Omental fat pad (tissue), 4 donors: ENCODE measurements at places on chromosomes 2 and 18. TPM values are rescaled to one million over a fixed set of nuclear protein-coding genes. Genes with fewer than 3 reads are reported as not detected.

Gene NEU2
- not detected for total RNA-seq

Gene DSG1
- total RNA-seq, result 0.19 TPM

- no peak for DNase-seq
Observed at GRCh38 chr2:172226244-172227061, 123.8 kb upstream of the DLX2 start.

Gene LHCGR
- total RNA-seq, result not detected

DNA sequence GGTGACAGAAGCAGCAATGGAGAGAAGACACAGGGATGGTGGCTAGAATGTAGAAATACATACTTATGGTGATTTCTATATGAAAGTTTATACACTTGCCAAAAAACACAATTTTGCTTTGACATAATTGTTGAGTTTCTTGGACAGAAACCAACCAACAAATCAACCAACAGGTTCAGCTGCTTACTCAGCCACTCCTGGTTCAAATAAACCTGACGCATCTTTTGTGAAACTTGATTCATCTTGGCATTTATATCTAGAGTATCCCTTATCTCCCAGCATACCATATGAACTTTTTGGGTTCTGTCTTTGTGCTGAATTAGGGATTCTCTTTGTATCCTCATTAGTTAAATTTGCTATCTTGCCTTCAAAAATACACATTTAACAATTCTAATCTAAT is 54.1 kb upstream of the ERBB4 start:
- DNase-seq, result no peak

Gene ACMSD
- not detected for total RNA-seq

DNA sequence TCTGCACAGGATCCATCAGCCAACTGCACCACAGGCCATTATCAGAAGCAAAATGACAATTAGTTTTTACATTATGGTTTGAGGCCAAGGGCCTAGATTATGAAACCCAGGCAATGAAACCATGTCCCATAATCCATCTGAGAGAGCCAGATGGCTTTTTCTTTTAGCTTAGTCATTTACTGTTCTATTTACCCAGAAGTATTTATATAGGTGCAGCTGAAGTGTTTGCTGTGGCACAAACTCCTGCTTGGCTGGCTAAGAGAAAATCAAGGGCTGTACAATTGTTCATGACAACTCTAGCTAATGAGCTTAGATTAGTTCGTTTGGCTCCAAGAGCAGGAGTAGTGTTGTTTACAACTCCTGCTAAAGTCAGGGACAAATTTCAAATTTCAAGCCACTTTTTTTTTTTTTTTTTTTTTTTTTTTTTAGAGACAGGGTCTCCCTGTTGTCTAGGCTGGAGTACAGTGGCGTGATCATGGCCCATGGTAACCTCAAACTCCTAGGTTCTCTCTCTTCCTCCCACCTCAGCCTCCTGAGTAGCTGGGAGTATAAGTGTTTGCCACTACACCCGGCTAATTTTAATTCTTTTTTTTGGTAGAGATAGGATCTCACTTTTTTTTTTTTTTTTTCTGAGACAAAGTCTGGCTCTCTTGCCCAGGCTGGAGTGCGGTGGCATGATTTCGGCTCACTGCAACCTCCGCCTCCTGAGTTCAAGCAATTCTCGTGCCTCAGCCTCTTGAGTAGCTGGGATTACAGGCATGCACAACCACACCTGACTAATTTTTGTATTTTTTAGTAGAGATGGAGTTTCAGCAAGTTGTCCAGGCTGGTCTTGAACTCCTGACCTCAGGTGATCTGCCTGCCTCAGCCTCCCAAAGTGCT is 18.4 kb upstream of the REV1 start:
- DNase-seq, result no peak

Gene SRD5A2
- total RNA-seq, result not detected

- DNase-seq, result no peak
Observed at GRCh38 chr2:223008162-223008561, 43.8 kb upstream of the KCNE4 start.

Gene GPR45
- not detected for total RNA-seq

Gene PARD3B
- total RNA-seq, result 27.8 TPM

DNA sequence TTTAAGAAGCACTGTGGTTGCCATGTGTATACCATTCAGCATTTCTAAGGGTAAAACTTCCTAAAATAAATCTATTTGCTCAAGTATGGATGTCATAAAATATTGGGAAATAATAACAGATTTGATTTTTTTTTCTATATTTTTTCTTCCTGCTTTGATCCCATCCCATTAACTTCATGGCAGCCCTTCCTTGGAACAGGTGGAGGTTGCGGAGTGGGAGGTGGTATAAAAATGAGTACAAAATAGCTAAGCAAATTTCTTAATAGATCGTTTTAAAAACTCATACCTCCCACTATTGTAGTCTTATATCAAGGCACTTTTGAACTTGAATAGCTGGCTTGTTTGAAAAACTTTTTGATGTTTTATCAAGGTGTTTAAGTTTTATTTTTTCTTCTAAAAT is 152.1 kb upstream of the KYNU start:
- DNase-seq, result no peak

- DNase-seq, result no peak
Observed at GRCh38 chr18:62690236-62690815, 25.0 kb upstream of the PHLPP1 start.

GRCh38 chr2:234075947-234076346 is 25.4 kb downstream of the SPP2 start:
- DNase-seq, result no peak

Gene SERPINB10
- total RNA-seq, result 1.7 TPM

GRCh38 chr2:155830817-155831579 is 501.5 kb downstream of the NR4A2 start:
- DNase-seq, result no peak

Gene FSHR
- not detected for total RNA-seq

GRCh38 chr2:151182899-151183809 is 78.5 kb downstream of the RBM43 start:
- no peak for DNase-seq

GRCh38 chr2:54466870-54467269 is 10.7 kb downstream of the SPTBN1 start:
- DNase-seq, result no peak

- no peak for DNase-seq
Observed at GRCh38 chr2:200693836-200694470, 108.1 kb downstream of the AOX1 start.

DNA sequence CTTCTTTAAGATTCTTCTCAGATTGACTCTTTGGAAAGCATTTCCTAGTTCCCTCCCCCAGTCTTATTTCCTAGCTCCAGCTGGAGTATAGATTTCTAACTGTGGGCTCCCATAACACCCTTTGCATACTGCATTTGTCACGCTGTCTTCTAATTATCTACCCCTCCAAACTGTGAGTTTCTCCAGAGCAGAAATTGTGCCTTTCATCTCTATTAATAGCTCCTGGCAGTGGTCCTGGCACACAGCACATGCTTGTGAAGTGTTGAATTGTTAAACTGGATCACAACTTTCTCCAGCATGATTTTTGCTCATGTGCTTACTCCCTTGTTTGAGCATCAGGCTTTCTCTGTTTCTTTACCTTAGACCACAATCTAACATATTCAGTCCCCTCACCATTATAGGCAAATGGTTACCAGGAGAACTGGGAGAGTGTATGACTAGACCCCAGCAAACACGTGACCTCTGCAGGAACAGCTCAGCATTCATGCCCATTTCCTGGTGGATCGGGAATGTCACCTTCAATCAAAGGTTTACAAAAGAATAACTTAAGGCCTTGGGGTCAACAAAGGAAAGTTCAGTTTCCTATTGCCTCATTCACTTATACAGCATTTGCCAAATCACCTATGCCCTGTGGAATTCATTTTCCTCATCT is 175.7 kb upstream of the TANK start:
- DNase-seq, result no peak

Gene R3HDM1
- total RNA-seq, result 17.5 TPM

Gene HNMT
- 91.3 TPM for total RNA-seq

DNA sequence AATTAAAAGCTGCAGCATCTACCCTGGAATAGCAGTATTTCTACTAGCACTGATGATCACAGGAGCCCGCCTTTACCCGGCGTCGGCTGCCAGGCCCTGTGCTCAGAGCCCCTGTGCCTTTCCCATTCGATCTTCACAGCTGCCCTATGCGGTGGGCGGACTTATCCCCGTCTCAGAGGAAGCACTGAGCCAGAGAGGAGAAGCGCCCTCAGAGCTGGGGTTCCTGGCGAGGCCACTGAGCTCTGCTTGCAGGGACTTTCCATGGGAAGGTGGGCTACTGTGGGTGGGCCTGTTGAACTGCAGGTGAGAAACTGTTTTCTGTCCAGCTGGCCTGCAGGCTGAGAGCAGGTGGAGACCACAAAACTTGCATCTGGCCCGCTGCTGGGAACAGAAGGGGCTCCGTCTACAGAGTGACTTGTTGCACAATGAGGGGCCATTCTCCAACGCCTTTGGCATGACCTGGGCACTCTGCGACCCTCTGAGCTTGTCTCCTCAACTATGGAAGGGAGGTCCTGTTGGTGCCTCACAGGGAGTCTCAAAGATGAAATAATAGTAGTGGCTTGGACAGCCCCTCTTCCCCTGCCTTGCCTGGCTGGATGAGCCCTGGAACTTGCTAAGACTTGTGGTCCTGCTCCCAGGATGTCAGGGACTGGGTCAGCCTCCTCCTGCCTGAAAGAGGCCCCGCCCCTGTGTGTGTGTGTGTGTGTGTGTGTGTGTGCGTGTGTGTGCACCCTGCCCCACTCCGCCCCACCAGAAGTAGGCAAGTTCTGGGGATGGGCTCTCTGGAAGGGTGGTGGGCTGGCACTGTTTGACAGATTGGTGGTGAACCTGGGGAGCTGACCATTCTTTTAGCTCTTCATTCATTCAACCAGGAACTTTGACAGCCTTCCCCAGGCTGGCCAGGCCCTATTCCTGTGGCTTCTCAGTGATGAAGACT is 32.7 kb downstream of the GLI2 start:
- DNase-seq, result no peak

DNA sequence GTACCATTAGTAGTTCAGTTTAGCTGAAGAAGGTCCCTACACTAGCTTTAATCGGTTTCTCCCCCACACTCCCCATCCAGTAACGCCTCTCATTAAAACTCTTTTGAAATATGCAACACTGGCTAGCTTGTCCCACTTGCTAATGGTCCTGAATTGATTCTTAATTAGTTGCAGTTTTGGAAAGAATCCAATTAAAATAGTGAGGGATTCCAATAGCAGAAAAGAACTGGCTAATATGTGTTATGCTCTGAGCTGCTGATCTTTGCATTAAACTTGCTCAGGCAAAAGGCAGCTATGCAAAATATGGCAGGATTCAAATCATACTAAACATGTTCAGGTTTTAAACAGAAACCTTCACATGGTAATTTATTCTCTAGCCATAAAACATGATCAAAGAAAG is 252.5 kb upstream of the HNRNPA3 start:
- no peak for DNase-seq

DNA sequence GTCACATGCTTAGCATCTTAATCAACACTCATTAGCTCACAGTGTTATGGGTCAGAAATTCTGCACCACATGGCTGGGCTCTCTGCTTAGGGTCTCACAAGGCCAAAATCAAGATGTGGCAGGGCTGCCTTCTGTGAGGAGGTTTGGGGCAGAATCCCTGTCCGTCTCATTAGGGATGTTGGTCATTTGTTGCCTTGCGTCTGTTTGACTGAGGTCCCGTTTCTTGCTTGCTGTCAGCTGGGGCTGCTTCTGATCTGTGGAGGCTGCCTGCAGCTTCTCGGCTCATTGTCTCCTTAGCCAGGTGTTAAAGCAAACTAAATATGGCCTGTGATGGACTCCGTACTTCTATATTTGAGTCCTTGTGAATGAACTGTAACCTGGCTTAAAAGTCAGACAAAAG is 146.5 kb downstream of the NDUFA10 start:
- no peak for DNase-seq

DNA sequence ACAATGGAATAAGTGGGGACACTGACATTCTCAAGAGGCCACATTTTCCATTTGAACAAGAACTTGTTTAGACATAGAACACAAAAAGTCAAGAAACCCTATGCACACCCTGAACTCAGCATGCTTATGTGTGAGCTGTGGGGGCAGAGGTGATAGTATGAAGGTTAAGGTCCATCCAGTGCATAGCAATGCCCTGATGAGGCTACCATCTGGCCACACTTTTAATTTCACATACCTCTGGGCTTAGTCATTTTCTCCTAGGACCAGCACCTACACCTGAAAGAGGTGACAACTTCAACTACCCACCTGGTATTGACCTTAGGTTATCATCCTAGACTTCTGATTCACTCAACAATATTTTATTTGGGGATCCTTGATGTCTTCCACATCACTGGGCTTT is 139.8 kb downstream of the PIK3C3 start:
- no peak for DNase-seq

Gene RTP5
- total RNA-seq, result not detected

Gene IL36A
- total RNA-seq, result not detected

DNA sequence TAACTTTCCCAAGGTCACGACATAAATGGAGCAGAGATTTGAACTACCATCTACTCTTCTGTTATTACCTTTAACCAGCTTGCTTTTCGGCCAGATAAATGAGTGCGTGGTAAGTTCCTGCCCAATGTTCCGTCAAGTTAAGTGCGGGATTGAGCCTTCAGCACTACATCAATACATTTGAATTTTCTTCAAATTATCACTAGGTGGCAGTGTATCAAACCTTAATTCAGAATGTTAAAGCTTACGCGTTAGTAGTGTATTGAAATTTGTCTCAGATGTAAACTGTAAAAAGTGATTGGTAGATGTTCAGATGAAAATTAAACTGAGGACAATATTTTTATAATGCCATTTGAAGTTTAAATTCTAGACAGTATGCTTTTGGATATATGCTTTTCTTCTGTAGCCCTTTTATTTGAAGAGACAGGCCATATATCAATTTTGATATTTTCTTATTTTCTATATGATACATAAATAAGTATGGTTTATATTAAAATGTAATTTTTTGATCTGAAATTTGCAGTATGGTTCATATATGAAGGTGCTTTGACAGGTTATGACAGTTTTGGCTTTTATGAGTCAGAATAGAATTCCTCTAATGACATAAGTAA is 681.3 kb downstream of the ADCYAP1 start:
- DNase-seq, result no peak

GRCh38 chr2:142989273-142990204 is 112.1 kb downstream of the KYNU start:
- no peak for DNase-seq

DNA sequence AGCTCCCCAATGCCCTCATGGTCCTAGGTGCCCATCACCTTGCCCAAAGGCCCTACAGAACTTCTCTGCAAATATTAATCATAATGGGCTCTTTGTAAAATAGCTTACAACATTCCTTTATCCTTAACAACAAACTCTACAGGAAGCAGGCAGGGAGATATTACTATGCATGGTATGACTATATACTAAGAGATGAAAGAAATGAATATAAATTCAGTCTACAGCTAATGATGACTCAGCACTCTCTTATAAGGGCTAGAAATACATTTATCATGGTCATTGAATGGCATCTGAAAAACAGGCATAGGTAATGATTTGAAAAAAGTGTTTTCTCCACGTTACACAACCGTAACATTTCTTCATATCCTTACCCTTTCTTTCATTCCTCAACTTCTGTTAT is 254.8 kb upstream of the DSEL start:
- DNase-seq, result no peak

GRCh38 chr2:65298089-65298488 is 70.5 kb downstream of the ACTR2 start:
- no peak for DNase-seq
